ENCODE measurements at places on chromosomes 3 and 15.

DNA sequence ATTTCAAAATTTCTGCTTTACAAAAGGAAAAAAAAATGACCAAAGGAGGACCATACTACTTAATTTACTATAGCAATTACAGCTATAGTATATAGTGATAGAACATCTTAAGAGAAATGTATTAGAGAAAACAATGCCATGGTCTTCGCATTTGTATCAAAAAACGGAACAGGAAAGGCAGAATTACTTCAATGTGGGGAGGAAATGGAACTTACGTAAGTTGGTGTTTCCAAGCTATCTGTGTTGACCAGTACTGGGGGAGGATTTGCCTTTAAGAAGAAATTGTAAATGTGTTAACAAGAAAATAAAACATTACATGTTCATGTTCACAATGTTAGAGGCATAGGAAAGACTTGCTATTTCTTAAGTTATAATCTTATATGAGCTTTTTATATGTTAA, 119.9 kb upstream of the MELTF start:
- no peak for DNase-seq

DNA sequence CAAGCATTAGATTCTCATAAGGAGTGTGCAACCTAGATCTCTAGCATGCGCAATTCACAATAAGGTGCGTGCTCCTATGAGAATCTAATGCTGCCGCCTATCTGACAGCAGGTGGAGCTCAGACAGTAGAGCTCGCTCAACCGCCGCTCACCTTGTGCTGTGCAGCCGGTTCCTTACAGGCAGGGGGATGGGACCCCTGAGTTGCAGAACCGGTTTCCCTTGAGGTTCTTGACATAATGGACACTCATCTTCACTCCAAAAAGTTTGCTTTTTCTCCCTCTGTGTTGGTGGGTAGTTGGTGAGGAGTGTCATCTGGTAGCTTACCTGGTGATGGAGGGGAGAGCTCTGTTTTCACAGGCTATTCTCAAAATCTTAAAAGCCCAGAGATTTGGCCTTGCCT, 324.0 kb upstream of the TBL1XR1 start:
- no peak for DNase-seq

DNA sequence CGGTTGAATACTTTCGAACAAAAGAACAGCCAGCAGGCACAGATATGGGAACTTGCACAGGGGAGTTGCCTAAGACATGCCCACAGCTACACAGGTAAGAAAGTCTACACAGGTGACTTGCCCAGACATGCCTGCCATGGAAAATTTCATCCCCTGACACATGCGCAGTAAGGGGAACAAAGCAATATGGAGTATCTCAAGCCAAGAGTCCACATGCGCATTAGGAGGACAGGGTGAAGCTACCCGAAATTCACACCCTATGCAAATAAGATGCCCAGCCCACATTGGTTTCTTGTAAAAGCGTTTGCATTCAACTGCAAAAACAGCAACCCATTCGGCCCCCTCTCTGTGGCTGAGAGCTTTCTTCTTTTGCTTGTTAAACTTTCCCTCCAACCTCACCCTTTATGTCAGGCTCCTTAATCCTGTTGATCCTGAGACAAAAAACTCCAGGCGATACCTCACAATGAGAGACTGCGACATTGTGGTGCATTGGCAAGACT, 49.3 kb upstream of the TRPM1 start:
- no peak for DNase-seq

DNA sequence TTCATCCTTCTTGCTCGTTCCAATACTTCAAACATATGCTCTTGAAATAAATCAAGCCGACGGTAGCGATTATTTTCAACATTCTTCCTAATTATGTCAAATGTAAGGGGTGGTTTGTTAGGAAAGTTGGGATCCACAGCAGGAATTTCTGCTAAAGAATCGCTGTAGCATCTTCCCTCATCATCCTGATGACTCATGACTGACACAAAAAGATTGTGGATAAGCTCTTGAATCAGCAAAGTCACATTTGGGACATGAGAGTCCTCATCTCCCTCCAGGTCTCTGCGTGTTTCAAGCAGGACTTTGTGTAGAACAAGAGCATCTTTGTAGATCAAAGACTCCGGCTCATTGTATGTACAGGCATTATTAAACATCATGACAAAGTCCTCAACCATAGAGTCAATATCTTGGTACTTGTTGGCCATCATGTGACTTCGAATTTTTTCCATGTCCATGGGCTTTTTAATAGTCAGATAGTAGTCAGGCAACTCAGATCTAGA, 73.0 kb downstream of the UQCC5 start:
- DNase-seq: no peak

GRCh38 chr3:108548304-108548703, 37.9 kb upstream of the MYH15 start:
- no peak for DNase-seq

GRCh38 chr3:195854628-195855294, 43.0 kb upstream of the MUC4 start:
- DNase-seq: no peak

GRCh38 chr15:79053894-79054293, 36.7 kb downstream of the RASGRF1 start:
- DNase-seq: no peak

GRCh38 chr3:101146946-101147345, 153.7 kb upstream of the ABI3BP start:
- no peak for DNase-seq

DNA sequence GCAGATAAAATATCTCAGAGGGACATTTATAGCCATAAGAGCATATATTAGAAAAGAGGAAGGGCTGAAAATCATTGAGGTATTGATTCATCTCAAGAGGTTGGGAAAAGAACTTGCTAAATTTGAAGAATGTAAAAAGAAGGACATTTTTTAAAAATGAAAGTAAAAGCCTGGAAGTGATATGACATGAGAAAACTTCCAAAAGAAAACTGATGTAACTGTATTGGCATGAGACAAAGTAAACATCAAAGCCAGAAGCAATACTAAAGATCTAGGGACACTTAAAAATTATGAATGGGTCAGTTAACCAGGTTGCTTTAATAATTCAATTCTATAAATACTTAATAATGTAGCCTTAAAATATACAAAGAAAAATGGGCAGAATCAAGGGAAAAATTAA, 31.9 kb downstream of the CEP63 start:
- no peak for DNase-seq

- DNase-seq: no peak
Measured at GRCh38 chr3:123342631-123343080, 106.2 kb downstream of the ADCY5 start.

DNA sequence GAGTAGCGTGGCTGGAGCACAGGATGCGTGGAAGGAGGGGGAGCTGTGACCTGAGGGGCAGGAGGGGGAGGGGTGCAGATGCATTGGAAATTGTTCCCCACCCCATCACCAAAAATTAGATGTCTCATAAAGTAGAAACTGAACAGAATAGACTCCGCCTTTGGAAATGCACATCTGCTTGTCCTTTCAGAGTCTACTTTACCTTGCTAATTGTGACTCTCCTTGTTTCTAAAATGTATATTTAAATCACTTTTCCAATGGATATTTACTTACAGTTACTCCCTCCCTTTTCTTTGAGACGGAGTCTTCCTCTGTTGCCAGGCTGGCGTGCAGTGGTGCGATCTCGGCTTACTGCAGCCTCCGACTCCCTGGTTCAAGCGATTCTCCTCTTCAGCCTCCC, 30.6 kb downstream of the SPG21 start:
- no peak for DNase-seq

DNA sequence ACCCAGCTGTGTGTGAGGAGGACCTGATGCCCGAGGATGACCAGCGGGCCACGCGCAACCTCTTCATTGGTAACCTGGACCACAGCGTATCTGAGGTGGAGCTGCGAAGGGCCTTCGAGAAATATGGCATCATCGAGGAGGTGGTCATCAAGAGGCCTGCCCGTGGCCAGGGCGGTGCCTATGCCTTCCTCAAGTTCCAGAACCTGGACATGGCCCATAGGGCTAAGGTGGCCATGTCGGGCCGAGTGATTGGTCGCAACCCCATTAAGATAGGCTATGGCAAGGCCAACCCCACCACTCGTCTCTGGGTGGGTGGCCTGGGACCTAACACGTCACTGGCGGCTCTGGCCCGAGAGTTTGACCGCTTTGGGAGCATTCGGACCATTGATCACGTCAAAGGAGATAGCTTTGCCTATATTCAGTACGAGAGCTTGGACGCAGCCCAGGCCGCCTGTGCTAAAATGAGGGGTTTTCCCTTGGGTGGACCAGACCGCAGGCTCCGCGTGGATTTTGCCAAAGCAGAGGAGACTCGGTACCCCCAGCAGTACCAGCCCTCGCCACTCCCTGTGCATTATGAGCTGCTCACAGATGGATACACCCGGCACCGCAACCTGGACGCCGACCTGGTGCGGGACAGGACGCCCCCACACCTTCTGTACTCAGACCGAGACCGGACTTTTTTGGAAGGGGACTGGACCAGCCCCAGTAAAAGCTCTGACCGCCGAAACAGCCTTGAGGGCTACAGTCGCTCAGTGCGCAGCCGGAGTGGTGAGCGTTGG, 1.5 kb downstream of the RBM15B start:
- DNase-seq: no peak

GRCh38 chr15:69881766-69882165, 216.0 kb downstream of the TLE3 start:
- DNase-seq: no peak

DNA sequence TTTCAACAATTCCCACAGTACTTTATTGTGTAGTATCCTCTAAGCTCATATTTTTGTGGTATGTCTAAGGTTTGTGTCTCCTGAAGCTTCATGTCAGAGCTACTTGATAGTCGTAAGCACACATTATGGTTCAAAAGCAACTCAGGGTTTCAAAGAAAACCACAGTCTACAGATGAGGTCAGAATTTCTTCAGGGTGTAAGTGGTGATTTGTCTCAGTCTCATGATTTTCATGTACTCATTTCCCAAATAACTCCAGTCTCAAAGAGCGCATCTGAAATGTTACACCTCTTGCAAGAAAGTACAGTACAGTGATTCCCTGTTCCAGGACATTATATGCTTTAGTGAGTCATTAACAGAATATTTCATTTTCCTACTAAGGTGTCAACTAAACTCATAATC, 47.5 kb upstream of the SSR3 start:
- no peak for DNase-seq

GRCh38 chr3:151203051-151203420, at the start of gene GPR171:
Gene GPR171 (minus strand): TSS chr3:151203216. CDS start chr3:151199386, 3,830 bp downstream.
- DNase-seq: no peak

- no peak for DNase-seq
Measured at GRCh38 chr15:67606742-67607141, 64.2 kb downstream of the MAP2K5 start.

- DNase-seq: no peak
Measured at GRCh38 chr15:48954538-48954937, 9.2 kb downstream of the SHC4 start.

DNA sequence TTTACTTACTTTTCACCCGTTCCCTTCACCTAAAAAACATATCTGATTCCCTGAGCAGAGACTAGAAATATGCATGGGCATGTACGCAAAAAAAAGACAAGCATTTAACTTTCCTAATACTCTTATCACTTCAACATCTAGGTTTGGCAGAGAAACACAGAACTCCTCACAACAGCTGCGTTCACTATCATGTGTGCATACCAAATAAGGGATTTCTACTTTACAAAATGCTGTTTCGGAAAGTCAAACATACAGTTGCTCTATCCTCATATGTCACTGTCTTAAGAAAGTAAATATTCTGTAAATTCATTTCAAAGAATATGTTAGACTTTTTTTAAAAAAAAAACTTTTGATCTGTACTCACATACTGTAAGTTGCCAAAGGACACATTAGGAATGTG, 65.1 kb upstream of the CBLB start:
- no peak for DNase-seq

GRCh38 chr3:70053293-70053692, 53.8 kb downstream of the SAMMSON start:
- no peak for DNase-seq

GRCh38 chr3:31331278-31331677, 201.4 kb upstream of the STT3B start:
- DNase-seq: no peak

GRCh38 chr15:35067496-35068347, 17.4 kb downstream of the NANOGP8 start:
- no peak for DNase-seq

- no peak for DNase-seq
Measured at GRCh38 chr3:153628591-153628990, 466.6 kb downstream of the RAP2B start.

- no peak for DNase-seq
Measured at GRCh38 chr3:37944391-37944842, 46.2 kb upstream of the VILL start.

- DNase-seq: no peak
Measured at GRCh38 chr3:188339410-188340295, 185.7 kb downstream of the LPP start.

- DNase-seq: no peak
Measured at GRCh38 chr15:29283381-29283780, 13.8 kb upstream of the NSMCE3 start.

GRCh38 chr15:51874751-51875644, 45.5 kb downstream of the TMOD3 start:
- DNase-seq: no peak

DNA sequence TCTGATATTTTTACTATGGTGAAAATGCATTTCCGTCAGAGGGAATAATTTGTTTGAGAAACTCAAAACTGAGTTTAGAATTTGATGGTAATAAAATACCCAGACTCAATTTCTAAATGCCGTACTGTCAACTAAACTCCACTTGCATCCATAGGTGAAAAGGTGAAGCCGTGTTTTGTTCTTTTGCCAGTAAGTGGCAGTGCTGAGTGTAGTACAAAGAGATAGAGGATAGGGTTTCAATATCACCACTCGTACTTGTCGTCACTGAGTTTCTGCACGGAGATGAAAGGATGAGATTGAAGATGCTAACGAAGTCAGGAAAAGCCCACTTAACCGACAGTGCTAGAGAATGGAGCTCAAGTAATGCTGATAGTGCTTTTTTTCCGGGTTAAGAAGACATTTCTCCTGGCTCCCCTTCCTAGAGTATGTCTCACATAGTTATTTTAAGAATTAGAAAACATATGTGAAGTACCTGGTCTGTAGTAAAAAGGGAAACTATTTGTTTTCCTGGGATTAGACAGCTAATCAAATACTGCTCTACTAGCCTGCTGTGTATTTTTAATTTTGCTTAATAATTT, 345.1 kb downstream of the IL5RA start:
- DNase-seq: no peak

- DNase-seq: no peak
Measured at GRCh38 chr15:25890529-25890928, 27.4 kb upstream of the ATP10A start.

- no peak for DNase-seq
Measured at GRCh38 chr3:186142393-186142932, 33.6 kb upstream of the ETV5 start.

GRCh38 chr15:75090388-75090734, 67.0 kb downstream of the PPCDC start:
- DNase-seq: no peak

- DNase-seq: no peak
Measured at GRCh38 chr3:190531406-190531805, 17.5 kb downstream of the IL1RAP start.

DNA sequence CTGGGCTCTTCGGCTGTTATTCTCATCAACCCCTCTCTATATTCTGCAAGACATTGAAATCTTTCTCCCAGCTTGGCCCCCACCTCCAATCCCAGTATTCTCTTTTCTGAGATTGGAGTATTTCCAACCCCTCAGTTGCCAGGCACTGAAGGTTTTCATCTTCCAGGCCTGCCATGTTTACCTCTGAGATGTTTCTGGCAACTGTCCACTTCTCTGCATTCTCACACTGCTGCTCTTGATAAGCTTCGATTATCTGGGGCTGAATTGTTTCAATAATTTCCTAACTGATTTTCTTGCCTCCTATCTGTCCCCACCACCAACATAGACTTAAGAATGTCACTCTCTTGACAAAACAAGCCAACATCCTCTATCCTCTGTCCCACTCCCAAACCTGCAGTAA, 1.4 kb upstream of the GPR156 start:
- DNase-seq: no peak

GRCh38 chr3:160078533-160078932, 89.9 kb downstream of the IL12A start:
- no peak for DNase-seq

Data from neural crest cell (in vitro differentiated cells).